ENCODE measurements at places on chromosomes 5 and 9.

GRCh38 chr5:169636477-169637084 lies 494 bp upstream of the DOCK2 start:
- DNase-seq, result no peak

DNA sequence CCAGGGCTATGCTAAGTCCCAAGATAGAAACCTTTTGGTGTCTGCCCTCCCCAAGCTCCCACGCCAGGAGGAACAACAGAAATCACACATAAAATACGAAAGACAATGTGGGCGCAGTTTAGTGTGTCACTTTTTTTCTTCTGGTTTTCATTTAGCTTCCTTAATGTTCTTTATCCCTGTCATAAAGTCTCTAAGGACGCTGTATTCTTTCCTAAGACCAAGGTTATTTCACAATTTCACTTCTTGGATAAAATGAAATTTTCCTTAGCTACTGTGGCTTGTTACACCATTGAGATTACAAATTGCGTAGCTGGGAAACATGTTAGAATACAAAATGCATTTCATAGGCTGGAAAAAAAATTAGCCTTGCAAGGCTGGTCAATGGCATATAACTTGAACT lies 85.4 kb downstream of the GLIS3 start:
- DNase-seq, result no peak

DNA sequence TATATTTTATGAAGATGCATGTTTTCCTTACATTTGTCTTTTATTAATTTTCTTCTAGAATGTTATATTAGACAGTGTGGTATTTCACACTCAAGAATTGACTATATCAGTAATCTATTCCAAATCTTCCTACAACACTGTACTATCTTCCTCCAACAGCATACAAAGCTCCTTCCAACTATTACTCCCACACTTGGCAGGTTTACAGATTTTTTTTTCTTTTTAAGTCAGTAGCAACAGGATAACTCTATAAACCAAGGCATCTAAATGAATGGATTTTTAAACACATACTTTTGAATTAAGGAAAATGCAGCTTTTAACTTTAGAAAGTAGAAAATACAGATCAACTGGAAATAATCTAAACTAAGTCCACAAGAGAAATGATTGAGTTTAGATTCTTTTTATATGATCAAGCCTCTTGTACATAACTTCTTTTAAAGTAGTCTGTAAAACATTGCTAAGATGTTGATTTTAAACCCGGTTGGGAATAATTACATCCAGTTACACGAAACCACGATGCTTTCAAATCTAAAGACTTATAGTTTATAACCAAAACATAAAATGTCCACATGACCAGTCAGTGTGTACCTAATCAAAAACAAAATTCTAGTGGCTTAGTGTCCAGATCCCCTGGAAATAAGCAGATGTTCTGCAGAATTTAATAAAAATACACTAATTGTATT lies 281.6 kb downstream of the ADAMTS6 start:
- no peak for DNase-seq

- DNase-seq, result no peak
Measured at GRCh38 chr9:133832877-133833276, 94.7 kb upstream of the SARDH start.

DNA sequence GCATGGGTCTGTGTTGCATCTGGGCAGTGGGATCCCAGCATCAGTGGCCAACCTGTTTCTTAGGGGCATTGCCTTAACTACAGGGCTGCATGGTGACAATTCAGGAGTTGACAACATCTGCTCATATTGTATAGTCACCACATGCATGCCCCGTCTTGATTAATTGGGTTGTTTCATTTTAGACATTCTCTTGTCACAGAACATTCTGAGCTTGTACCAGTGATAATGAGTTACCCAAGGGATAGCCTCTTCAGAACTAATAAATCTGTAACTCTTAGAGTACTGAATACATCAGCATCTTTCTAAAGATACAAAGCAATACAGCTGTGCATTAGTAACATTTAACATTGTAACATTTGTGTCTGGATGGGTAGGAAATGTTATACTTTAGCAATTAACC lies 426.5 kb upstream of the CD180 start:
- no peak for DNase-seq

DNA sequence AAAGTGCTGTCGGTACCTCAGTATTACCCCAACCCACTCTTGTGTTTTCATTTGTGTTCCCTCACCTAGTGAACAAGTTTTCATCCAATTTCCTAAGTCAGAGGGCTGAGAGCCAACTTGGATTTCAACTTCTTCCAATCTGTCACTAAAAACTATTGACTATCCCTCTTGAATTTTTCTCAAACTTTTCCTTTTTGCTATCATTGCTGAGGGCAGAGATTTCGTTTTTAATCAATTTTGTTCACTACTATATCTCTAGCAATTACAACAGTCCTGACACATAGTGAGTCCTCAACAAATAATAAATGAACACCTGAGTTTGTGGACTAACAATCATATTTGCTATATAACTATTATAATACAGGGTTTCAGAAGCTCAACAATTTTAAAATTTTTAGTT lies 29.0 kb downstream of the MEIKIN start:
- DNase-seq, result no peak

DNA sequence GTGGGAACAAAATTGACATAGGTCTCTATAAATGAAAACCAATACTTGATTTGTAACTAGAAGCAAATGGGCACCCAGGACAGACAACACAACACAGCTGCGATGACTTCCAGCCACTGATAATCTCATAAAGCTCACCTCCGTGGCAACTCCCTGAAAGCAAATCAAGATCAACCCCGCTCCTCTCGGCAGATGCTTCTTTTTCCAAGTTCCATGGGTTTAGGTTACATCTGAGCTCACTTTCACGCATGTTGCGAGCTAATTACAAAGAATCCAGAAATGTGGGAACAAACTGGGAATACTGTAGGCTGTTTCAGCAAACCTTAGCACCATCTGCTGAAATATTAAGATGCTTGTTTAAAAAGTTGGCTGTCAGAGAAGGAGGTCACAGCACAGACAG lies 153.9 kb downstream of the ELAVL2 start:
- DNase-seq, result no peak

- DNase-seq, result no peak
Measured at GRCh38 chr9:13502484-13502883, 223.0 kb upstream of the MPDZ start.

- DNase-seq, result no peak
Measured at GRCh38 chr9:114349713-114350480, 20.2 kb downstream of the ORM2 start.

DNA sequence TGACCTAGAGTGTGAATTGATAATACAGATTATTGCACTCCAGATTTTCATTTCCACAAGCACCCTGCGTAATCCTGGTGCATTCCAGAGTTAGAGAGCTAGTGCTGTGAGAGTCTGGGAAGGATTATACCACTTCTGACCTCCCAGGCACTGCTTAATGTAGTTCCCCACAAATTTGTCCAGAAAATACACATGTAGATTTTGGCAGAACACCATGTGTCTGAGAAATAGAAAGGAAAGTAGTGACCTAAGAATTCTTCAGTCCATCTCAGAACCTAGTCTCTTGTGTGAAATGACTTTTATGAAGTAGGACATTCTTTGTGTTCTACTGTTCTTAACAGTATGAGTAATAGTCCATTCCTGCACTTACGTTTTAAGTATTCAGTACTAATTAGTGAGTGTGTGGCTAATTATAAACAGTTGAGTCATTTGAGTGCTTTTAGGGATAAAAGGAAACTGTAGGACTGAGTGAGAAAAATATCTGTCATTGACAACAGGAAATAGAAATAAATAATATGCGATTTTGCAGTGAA lies 27.8 kb upstream of the PTPDC1 start:
- DNase-seq, result no peak
